ENCODE measurements at places on chromosomes 1 and 21.

- DNase-seq = no peak
These were observed at the start of gene ZNF436 for GRCh38 chr1:23369335-23370013. Gene ZNF436 (minus strand): TSS chr1:23369836. CDS start chr1:23368005, 1,831 bp downstream.

GRCh38 chr1:171566467-171566866 lies 55.6 kb upstream of the MYOCOS start:
- no peak for DNase-seq

GRCh38 chr1:10598389-10598702 lies 123.6 kb downstream of the PEX14 start:
- DNase-seq = no peak

DNA sequence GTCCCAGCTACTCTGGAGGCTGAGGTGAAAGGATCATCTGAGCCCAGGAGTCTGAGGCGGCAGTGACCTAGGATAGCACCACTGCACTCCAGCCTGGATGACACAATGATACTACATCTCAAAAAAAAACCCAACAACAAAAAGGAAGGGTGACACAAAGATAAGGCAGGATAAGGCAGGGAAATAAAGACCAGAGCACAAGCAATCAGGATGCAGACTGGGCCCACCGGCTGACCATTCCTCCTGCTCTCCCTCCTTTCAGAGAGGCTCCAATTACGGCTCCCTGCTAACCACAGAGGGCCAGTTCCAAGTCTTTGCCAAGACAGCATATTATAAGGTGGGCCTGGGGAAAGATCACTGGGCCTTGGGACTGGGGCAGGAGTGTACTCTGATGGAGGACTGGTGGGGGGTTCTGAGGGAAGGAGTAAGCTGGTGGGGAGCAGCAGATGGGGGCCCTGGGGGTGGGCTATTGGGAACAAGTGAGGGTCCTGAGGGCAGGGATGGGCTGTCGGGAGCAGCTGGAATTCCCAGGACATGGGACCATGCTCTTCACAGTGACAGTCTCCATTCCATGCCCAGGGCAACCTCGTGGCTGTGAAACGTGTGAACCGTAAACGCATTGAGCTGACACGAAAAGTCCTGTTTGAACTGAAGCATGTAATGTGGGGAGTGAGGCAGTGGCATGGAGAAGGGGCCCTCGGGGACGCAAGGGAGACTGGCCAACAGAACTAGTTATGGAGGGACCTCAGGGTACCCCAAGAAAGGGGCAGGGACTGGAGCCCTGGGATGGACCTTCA lies 7.3 kb downstream of the NPR1 start:
- no peak for DNase-seq

DNA sequence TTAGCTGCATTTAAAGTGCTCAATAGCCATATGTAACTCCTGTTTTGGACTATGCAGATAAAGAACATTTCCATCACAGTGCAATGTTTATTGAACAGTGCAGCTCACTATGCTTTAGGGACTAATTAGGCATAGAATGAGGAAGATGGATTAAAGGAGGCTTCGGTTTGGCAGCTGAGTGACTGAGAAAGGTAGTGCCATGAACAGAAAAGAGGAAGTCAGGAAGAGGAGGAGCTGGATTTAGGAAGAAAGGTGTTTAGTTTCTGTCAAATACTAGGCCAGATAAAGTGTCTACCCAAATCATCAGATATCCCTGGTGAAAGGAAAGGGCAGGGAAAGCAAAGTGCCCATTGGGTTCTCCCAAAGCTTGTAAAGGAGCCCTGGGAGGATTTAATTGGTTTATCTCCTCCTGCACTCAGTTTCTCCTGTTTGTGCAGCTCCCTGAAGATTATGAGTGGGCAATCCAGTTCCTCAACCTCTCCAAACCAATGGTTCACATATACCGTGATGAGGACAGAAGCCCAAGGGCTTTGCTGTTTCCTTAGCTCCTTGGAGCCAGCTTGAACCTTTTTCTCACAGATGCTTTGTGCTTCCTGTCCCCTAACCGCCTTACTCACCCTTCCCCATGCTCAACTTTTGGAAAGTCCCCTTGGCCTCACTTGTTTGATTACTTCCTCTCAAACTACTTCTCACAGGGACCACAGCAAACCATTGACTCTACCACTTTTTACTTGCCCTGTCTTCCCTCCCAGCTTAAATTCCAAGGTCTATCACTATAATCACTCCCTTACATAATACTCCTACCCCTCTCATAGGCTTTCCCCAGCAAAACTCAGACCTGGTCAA lies 3.5 kb upstream of the RAP1A start:
- DNase-seq = no peak

GRCh38 chr1:3668585-3669300 lies 16.4 kb downstream of the TP73 start:
- DNase-seq = no peak

DNA sequence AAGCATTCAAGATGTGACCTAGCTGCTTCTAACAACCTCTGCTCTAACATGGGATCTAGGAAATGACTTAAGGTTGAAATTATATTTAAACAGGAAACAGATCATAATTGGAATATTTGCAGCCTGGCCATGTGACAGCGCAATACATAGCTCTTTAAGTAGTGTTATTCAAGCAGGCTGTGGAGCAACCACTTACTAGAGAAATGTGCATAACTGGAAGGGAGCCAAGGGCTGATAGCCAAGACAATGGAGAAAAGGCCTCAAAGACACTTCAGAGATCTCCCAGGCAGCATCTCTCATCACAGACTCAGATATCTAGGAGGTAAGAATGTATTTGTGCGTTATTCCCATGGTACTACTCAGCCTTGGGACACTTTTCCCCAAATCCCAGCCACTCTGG lies 823.0 kb upstream of the PRMT6 start:
- DNase-seq = no peak

DNA sequence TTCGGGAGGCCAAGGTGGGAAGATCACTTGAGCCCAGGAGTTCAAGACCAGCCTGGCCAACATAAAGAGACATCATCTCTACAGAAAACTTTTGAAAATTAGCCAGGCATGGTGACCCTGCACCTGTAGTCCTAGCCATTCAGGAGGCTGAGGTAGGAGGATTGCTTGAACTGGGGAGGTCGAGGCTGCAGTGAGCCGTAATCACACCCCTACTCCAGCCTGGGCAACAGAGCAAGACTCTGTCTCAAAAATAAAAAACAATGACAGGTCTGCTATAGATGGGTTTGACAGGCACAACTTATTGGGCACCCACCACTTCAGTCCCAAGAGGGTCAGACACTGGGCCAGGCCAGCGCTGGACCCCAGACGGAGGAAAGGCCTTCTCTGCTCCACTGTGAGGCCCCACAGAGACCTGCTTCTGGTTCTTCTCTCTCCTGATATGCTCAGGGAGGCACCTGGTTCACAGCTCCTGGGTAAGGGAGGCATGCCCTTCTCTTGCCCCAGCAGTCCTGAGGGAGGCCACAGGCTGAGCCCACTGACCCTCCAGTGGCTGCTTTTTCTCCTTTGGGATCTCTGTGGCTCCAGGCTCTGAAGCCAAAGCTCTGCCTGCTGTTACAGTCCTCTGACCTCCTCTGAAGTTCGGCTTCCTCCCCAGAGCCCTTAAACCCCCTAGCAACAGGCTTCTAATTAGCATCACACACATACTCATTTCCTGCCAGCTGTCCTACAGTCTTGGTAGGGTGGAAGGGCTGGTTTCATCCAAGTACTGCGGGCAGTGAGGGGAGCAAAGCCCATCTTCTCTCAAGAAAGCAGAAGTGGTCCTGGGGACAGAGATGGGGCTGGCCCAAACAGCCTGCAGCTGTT lies 14.4 kb downstream of the S100A16 start:
- DNase-seq = no peak

DNA sequence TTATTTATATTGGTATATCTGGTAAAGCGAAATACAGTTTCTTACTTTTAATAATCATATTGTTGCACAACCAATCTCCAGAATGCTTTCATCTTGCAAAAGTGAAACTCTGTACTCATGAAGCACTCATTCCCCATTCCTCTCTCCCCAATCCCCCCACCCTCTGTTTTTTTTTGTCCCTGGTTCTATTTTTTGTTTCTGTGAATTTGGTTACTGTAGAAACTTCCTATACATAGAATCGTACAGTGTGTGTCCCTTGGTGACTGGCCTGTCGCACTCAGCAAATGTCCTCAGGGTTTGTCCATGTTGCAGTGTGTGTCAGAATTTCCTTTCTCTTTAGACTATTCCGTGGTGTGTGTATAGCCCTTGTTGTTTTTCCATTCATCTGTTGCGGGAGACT lies 7.9 kb upstream of the NLRP3 start:
- no peak for DNase-seq

- DNase-seq = no peak
These were observed 10.7 kb downstream of the RNF223 start for GRCh38 chr1:1063261-1063944.

- peak; percentile 20 for DNase-seq
These were observed 109.4 kb downstream of the NRDC start for GRCh38 chr1:51768971-51769588.

GRCh38 chr1:183198463-183198862 lies 12.4 kb downstream of the LAMC2 start:
- DNase-seq = no peak

- DNase-seq = no peak
These were observed 594.2 kb upstream of the ADAMTS5 start for GRCh38 chr21:27561116-27561515.

DNA sequence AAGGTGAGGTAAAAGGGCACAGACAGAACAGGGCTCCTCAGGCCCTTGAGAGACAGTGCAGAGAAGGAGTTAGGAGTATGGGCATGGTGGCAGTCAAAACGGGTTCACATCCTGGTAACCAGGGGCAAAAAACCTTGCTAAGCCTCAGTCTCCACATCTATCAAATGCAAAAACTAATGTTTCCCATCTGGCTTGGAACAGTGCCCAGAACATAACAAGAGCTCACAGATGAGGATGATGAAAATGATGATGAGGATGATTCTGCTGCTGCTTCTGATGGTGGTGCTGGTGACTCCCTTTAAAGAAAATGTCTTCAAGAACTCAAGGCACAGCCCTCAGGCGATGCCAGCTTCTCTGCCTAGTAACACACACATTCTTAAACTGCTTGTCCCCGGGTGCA lies 24.1 kb downstream of the HHIPL2 start:
- DNase-seq = no peak

DNA sequence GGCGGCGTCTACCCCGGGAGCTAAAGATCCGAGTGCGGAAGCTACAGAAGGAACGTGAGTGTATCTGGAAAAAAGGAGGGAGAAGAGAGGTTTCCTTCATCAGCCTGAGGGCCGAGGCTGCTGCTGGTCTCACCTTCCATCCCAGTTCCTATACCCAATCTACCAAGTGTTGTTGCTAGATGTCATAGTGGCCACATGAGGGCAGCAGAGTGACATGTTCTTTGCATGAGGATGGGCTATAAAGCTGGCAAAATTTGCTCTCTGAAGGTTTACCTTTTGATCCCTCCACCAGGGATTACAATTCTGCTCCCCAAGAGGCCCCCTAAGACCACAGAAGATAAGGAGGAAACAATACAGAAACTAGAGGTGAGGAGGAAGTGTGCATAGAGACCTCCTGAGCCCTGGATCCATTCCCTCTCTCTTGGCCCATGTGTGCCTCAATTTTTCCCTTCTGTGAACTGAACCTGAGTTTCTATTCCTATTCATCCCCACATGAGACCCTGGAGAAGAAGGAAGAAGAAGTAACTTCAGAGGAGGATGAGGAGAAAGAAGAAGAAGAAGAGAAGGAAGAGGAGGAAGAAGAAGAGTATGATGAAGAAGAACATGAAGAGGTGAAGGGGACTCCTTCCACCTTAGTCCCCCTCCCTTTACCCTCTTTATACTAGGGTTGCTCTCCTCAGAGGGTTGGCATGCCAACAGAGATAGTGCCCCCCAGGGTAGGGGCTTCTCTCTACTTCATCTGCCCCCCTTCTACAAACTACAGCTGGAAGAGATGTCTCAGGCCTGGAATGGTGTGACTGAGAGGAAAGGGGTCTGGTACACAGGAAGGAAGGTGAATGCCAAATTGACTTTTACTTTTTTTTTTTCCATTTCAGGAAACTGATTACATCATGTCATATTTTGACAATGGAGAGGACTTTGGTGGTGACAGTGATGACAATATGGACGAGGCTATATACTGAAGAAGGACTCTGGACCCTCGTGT lies 13.3 kb downstream of the POLR3GL start:
- peak; percentile 56 for DNase-seq

GRCh38 chr1:42052072-42052699 lies 101.0 kb upstream of the GUCA2B start:
- DNase-seq = no peak

GRCh38 chr21:31335957-31336738 lies 7.9 kb downstream of the TIAM1 start:
- DNase-seq = no peak

DNA sequence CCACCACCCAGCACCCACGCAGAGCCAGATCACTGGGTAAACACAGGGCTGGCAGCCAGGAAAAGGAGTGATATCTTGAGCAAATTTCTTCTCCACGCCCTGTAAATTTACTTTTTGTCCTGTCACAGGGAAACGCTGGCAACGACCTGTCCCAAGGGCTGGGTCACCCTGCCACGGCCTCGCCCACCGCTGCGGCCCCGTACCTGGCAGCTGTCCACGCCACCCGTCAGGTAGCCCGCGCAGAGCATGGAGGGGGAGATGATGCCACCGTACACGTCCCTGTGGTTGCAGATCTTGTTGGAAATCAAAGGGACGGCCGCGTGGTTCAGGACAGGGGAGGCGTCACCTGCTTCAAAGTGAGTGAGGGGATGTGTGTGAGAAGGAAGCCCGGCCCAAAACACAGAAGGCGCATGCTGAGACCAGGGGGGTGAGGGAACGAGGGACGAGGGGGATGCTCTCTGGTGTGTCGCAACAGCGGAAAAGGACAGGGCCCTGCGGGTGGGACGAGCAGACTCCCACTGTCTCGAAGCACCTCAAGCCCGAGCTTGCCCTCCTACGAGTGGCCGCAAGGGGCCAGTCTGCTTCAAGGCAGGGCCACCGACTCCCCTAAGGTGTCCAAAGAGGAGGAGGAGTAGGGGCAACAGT lies 10.1 kb upstream of the TFF1 start:
- no peak for DNase-seq

- DNase-seq = no peak
These were observed 109.1 kb downstream of the LMO4 start for GRCh38 chr1:87437663-87438295.

GRCh38 chr1:185487026-185487425 lies 170.0 kb upstream of the IVNS1ABP start:
- no peak for DNase-seq

DNA sequence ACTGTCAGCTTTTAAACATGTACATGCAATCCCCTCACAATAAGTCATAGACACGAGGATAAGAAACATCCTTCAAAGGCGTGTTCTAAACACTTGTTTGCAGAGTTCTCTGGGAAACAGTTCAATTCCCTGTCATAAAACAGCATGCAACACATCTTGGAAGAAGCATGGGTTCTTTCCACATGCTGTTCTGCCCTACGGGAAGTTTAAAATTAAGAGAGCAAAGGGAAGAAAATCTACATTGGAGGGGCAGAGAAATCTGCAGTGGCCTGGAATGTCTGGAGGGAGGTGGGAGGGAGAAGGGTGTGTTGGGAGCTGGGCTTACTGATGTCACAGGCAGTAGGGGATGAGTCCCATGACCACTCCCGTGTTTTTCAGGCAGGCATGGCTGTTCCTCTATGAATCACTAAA lies 98.3 kb upstream of the SLC2A1 start:
- no peak for DNase-seq

GRCh38 chr21:26070822-26071425 lies 99.6 kb downstream of the APP start:
- DNase-seq = no peak

- no peak for DNase-seq
These were observed 5.7 kb upstream of the ZNF683 start for GRCh38 chr1:26378088-26378878.

- DNase-seq = peak; percentile 31
These were observed 52.5 kb downstream of the RASAL2 start for GRCh38 chr1:178146436-178146835.

Measured in NCI-H1930 (cell line).